NCI-H2171 (cell line): ENCODE measurements at places on chromosomes 12 and 14.
A peak's percentile ranks its signal among the peaks of the same experiment; 100 is the strongest.

- DNase-seq = peak; percentile 97
These were observed 1.3 kb upstream of the NCOR2 start for GRCh38 chr12:124568431-124569374.

- DNase-seq = no peak
These were observed 315.3 kb upstream of the PRICKLE1 start for GRCh38 chr12:42904683-42905418.

- no peak for DNase-seq
These were observed 90.4 kb downstream of the IRF2BPL start for GRCh38 chr14:76938092-76938500.

GRCh38 chr14:24366413-24366720, 1.6 kb upstream of the NFATC4 start:
- no peak for DNase-seq

GRCh38 chr14:72758420-72758819, 135.5 kb downstream of the DPF3 start:
- DNase-seq = no peak

DNA sequence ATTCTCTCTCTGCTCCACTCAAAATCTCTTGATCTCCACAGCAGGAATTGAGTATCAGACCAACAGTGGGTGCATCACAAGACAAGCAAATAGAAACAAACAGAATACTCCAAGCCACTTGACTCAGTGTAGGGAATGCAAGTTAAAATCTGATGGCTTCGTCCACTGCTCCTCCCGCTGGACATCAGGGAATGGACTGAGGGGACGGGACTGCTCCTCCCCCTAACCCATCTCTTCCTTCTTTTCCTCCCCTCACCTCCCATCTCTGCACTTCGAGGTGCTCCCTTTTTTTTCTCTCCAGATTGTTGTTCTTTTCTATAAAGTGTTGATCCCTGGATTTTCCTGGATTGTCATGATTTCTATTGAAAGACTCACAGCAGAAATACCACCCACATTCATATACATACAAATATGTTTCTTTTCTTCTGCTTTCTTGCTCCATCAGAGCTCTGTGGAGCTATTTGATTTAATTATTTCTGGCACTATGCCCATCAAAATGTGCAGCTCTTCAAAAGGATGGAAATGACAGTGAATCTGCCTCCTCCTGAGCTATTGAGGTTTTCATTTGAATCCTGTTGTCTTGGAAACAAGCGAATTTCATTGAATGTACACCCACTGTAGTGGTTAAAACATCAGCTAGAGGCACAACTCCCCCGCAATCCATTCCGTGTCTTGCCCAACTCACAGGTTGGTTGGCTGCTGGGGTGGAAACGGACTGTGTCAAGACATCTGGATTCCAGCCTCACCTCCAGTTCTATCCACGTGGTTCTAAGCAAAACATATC, 199.7 kb downstream of the SPTSSA start:
- DNase-seq = no peak

DNA sequence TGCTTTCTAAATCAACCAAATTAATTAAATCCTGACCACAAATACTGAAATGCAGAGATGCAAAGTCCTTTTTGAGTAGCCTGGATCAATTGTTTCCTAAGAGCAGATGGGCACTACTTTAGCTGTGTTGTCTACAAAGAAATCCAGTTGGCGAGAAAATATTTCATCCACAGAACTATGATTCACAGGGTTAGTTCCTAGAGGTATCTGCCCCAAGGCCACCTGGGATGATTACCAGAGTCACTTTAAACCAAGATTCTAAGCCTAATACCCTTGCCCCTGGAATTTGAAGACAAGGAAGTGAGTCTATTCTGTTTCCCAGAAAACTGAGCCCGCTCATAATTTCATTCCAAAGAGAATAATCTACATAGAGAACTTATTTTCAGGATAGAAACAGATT, 198.4 kb downstream of the PPM1H start:
- DNase-seq = no peak

DNA sequence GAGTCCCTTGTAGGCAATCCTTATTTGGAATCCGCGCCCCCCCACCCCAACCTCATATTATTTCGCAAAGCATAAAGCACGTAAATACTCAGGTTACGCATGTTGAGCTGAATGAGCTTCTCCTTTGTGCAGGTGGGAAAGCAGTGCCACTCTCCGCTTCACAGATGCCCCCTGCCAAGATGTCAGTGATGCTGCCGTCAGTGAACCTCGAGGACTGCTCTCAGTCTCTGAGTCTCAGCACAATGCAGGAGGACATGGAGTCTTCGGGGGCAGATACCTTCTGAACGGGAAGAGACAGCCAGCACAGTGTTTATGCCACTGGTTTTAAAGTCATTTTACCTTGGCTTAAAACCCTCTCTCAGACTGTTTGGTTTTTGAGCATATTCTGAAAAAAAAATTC, 90.1 kb upstream of the DACT1 start:
- DNase-seq = no peak
